Gastrocnemius medialis (tissue), 4 donors: ENCODE measurements at places on chromosomes 13 and 19. TPM values are rescaled to one million over a fixed set of nuclear protein-coding genes. Genes with fewer than 3 reads are reported as not detected.
A peak's percentile ranks its signal among the peaks of the same experiment; 100 is the strongest.

Gene PRKACA
- total RNA-seq = 74.7 TPM

Gene PTH2
- total RNA-seq = not detected

Gene NKG7
- total RNA-seq = 1.2 TPM

- no peaks in the 10 kb centered on the region for H3K4me1 ChIP-seq
- H3K27me3 ChIP-seq = no peaks in the 10 kb centered on the region
- H3K27ac ChIP-seq = no peak overlapping the region
- H3K4me3 ChIP-seq = peak overlapping the region; percentile 40
- no peak for DNase-seq
- H3K36me3 ChIP-seq = no peaks in the 10 kb centered on the region
Observed at GRCh38 chr19:3137119-3137518, 1.3 kb downstream of the GNA15 start.

GRCh38 chr13:26605845-26606244, 48.4 kb downstream of the WASF3 start:
- peak overlapping the region; percentile 30 for H3K27ac ChIP-seq
- no peaks in the 10 kb centered on the region for H3K27me3 ChIP-seq
- no peak for DNase-seq
- no peak overlapping the region for H3K4me3 ChIP-seq
